ENCODE measurements at places on chromosomes 7 and 10.
A peak's percentile ranks its signal among the peaks of the same experiment; 100 is the strongest.

GRCh38 chr7:11633310-11633709, 198.7 kb downstream of the THSD7A start:
- no peak for DNase-seq

GRCh38 chr10:73965890-73966768, 31.8 kb upstream of the VCL start:
- DNase-seq, result peak; percentile 97

DNA sequence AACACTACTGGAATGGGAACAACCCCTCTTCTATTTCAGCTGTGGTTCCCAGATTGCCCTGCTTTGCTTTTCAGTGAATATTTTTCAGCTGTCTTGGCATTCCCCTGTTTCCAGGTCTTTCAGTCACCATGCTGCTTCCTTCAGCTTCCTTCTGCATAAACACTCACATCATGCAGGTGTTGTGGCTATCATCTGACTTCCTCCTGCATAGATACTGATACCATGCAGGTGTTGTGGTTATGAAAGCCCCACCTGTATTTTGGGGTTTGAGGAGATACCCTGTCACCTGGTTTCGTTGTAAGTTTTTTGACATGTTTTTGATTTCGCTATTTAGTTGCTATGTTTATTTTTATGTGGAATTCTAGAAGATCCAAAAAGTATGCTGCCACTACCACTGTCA, 71.5 kb downstream of the SLC35B4 start:
- no peak for DNase-seq

DNA sequence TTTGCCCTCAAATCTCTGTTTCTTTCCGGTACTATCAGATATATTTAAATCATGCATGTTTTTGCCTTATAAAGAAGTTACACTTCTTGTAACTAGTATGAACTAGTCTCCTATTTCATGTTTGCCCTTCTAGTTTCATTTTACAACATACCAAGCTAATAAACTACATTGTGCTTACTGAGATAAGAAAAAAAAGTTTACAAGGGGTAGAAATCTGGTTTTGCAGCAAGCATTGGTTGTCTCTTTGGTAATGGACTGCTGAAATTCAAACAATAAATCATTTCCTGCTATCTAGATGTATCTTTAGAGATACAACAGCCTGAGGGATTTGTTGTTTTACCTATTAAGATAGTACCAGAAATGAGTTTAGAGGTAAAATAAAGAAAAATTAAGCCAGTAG, 18.8 kb downstream of the PTTG1IP2 start:
- DNase-seq, result no peak

DNA sequence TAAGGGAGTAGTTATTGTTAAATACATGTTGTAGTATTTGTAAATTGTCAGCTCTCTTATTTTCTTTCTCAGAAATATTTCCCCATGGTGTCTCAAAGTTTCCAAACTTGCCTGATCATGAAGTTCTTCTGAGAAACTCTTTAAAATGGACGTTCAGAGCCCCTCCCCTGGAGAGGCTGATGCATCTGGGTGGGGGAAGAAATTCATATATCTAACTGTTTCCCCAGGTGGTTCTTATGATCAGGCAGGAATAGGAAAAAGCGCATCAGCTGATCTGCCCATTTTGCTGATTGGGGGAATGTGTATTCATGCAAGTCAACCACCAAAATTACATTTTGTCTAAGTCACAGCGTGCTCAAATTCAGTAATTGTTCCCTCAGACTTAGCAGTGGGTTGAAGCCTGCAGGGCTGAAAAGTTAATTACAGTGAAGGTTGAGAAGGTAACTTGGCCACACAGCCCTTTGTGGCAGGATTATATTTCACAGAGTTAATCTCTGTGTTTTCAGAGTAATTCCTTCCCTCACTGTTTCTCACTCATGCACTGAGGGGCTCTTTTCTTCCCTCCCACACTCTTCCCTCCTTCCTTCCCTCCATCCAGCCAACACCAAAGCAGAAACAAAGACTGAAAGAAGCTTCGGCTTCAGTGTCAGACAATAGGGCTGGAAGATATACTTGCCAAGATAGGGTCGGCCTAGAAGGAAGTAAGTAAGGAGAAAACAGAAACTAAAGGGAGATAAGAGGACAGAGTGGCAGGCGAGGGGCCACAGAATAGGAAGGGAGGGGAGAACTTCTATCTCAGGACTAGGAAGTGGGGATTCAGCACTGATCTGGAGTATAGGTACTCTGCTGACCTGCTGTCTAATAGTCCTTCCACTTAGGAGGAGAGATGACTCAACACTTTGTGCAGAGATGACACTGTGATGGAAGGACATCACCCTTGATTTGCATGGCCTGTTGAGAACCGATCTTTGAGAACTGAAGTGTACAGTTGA, 50.5 kb upstream of the STARD3NL start:
- DNase-seq, result no peak

DNA sequence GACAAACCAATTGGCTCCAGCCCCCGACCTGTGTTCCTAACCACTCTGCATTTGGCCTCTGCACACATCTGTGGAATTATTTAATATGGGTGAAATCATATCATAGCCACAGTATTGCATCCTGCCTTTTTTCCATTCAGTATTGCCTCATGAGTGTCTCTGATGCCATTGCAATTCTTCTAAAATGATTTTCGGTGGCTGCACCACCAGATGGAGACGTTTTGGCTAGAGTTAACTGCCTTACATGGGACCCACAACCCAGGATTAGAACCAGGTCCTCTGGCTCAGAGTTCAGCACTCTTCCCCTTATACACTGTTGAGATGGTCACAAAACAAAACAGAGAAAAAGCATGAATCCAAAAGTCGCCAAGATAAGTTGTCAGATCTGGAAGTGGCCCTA, 180.8 kb downstream of the EMX2 start:
- no peak for DNase-seq

GRCh38 chr10:104809288-104810090, 168.4 kb downstream of the SORCS3 start:
- peak; percentile 15 for DNase-seq

- DNase-seq, result no peak
These were observed 96.1 kb downstream of the ARL4A start for GRCh38 chr7:12783421-12784095.

GRCh38 chr10:80598084-80598798, 60.5 kb downstream of the SH2D4B start:
- no peak for DNase-seq

GRCh38 chr10:101000915-101001658, 1.5 kb downstream of the LZTS2 start:
- DNase-seq, result peak; percentile 48

DNA sequence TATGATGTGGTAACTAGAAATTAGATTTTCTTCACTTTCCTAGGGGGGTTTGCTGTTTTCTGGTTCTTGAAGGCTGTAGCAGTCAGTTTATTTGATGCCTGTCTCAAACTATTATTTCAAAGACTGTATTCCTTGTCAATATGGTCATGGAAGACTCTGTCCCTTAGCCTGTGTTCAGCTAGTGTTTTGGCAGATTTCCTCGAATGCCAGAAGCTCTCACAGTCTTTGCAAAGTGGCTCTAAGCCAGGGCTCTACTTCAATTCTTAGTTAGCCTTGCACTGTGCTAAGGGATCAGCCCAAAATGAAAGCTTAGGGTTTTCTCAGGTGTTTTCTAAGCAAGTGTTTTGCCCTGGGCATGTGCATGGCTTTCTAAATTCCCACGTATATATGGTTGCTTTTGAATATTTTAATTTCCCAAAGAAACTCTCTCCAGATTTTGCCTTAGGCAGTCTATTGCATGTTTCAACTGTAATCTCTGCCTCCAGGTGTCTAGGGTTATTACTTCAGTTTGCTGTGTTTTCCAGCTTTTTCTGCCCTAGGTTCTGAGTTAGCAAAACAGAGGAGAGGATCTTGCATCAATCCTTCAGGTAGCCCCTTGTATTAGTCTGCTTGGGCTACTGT, 7.2 kb upstream of the C1GALT1 start:
- DNase-seq, result no peak

GRCh38 chr10:101094121-101094879, 32.5 kb downstream of the KAZALD1 start:
- no peak for DNase-seq

DNA sequence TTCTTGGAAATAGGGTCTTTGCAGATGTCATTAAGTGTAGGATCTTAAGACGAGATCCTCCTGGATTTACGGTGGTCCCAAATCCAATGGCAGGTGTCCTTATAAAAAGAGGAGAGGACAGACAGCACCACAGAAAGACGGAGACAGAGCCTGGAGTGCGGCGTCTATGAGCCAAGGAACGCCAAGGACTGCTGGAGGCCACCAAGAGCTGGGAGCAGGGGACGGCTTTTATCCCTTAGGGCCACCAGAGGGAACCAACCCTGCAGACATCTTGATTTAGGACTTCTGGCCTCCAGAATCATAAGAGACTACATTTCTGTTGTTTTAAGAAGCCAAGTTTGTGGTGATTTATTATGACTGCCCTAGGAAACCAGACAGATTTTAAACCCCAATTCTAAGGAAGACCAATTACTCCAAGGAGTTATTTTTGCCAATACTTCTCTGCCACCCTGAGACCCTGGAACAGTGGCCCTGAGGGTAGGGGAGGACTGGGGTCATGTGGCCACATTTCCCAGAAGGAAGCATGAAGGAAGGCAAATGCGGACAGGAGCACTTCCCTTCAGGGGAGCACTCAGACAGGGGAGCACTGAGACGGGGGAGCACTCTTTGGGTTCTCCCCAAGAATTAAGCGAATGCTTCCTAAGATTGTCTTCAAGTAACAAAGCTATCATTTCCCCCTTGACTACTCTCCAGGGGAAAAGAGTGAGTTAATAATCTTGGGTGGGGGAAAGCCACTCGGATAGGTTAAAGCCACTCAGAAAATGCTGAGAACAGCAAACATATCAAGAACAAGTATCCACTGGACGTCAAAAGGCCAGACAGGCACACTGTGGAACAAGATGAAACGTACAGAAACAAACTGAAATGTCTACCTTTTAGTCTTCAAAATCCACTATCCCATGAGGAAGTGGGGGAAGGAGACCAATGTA, 67.5 kb downstream of the CHST15 start:
- DNase-seq, result peak; percentile 64

GRCh38 chr10:99742254-99742653, 10.2 kb downstream of the CUTC start:
- DNase-seq, result no peak

DNA sequence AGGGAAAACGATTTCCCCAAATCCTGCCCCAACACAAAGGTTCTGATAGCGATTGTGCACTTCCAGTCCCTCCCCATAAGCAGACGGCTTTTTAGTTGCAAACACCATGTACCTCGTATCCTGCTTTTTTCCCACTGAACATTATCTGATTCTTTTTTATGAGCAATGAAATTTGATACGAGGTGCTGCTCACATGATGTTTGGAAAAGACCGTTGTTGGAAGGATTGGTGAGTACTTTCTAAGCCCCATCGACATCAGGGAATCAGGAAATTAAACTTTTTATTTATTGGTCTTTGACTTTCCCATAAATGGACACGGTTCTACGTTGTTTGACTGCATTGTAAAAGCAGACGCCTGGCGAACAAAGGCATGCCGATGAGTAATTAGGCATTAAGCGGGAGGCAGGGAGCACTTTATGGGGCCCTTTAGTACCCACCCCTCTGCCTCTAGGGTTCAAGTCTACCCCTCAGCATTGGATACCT, 49.4 kb downstream of the TEX36 start:
- DNase-seq, result no peak

- DNase-seq, result no peak
These were observed 257.0 kb downstream of the CREB5 start for GRCh38 chr7:28669330-28669729.

GRCh38 chr10:124160176-124160575, 66.8 kb upstream of the CHST15 start:
- DNase-seq, result no peak

GRCh38 chr7:101995121-101995520, 177.7 kb downstream of the CUX1 start:
- no peak for DNase-seq

DNA sequence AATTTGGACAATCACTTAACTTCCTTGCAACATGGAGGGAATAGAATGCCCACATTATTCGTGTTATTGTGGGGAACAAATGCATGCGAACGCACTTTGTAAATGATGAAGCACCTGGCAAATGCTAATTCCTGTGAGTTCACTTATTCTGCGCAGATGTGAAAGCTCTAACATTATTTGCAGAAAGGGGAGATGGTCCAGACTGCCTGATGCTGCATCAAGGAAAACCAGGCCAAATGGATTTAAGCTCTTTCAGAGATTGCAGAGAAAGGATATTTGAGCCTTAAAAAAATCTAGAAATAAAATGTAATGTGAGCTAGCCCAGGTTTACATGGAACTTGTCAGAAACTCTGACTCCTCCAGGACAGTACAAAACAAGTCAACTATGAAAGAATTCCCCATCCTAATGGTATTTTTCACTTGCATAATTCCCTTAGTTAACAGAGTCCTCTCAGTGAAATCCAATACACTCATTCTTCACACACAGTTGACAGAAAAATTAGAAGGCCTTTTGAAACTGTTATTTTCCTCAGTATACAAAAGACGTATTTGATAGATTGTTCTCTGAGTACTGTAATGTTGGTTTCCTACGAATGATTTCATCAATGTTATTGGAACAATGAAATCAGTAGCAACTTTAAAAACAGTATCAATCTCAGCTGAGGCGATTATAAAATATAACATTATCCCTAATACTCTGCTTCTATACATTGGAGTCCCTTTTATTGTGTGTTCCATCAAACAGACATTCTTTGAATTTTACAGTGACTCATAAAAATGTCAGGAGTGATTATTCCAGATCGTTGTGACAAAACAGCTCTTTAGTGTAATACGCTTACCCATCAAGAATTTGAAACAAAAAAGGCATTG, 136.3 kb upstream of the ANK3 start:
- DNase-seq, result no peak

DNA sequence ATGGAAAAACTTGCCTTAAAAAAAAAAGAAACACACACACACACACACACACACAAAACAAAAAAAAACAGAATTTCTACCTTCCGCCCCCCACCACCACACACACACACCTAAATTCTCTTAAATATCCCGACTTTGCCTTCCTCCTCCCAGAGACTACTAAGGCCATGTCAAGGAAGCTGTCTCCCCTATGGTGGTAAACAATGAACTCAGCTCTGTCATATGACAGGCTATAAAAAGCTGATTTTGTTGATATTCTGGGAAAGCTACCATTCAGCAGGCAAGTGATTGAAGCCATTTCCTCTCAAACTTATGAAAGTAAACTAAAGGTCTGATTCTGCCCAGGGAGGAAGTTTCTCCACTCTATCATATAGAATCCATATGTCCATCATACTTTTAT, 471.0 kb downstream of the GFRA1 start:
- no peak for DNase-seq

GRCh38 chr7:124255041-124255655, 222.3 kb upstream of the TMEM229A start:
- no peak for DNase-seq

- no peak for DNase-seq
These were observed 739 bp upstream of the CCDC186 start for GRCh38 chr10:114174695-114175188.

Data from ELF-1 (cell line).